ENCODE measurements at places on chromosomes 6 and 20.

- no peak for DNase-seq
These were observed 24.9 kb upstream of the SLC2A12 start for GRCh38 chr6:134077301-134077700.

DNA sequence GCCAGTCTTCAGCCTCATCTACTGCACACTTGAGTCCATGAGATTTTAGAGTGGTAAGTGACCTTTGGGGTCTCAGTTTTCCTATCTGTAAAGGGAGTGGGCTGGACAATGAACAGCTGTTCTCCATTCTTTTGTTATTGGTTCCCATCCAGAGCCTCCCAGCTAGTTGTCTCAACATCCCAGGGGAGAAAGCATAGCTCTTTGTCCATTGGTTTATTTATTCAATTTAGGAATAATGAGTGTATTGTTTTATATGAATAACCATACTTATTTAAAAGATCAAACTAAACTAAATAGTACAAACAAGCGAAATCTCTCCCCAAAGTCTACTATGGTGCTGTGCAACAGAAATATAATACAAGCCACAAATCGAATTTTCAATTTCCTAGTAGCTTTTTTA is 13.7 kb downstream of the PIGT start:
- no peak for DNase-seq

DNA sequence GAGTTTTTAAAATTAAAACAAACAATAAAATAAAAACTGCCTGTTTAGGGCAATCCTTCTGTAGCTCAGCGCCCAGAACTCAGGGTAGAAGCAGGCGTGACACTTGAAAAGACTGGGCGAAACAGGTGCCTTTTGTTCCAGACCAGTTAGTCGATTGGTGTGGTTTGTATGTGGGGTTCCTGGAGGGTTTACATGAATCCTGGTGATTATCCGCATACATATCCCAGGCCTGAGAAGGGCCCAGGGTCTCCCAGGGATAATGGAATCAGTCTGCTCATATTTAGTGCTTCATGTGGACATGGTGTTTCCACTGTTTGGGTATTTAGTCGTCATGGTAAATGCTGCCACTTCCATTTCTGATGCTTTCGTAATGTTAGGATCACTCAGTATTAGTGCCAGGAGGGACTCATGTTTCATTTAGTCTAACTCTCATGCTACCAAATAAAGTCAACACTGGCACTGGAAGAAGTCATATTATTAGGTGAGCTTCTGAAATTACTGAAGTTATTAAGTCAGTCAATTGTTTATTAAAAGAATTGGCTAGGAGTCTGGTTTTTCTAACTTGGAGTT is 116.5 kb downstream of the SAMD5 start:
- DNase-seq, result no peak

GRCh38 chr6:23441808-23442461 is 684.1 kb upstream of the NRSN1 start:
- no peak for DNase-seq

DNA sequence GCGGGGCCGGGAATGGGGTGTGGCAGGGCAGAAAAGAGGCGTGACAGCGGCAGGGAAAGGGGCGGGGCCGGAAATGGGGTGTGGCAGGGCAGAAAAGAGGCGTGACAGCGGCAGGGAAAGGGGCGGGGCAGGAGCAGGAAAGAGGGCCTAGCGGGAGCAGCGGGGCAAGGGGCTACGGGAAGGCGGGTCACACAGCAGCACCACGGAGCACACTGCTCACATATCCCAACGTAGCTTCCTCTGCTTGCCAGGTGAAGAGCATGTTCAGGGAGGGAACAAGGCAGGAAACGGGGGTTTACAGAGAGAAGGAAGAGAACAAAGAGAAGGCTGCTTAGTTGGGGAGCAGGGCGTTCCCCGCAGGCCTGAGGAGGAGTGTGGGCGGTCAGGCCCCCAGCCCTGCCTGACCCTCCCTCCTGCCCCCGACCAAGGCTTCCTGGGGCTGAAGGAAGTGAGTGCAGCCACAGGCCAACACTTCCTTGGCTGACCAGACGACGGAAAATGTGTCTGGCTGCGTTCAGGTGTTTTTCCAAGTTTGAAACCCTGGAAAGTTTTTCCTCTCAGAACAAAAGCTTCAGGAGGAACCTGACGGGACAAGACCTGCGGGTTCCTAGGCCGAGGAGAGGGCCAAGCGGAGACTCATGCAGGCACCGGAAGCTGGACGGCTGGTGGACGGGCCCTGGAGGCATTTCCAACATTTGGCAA is 13.8 kb downstream of the UCKL1 start:
- DNase-seq, result no peak

DNA sequence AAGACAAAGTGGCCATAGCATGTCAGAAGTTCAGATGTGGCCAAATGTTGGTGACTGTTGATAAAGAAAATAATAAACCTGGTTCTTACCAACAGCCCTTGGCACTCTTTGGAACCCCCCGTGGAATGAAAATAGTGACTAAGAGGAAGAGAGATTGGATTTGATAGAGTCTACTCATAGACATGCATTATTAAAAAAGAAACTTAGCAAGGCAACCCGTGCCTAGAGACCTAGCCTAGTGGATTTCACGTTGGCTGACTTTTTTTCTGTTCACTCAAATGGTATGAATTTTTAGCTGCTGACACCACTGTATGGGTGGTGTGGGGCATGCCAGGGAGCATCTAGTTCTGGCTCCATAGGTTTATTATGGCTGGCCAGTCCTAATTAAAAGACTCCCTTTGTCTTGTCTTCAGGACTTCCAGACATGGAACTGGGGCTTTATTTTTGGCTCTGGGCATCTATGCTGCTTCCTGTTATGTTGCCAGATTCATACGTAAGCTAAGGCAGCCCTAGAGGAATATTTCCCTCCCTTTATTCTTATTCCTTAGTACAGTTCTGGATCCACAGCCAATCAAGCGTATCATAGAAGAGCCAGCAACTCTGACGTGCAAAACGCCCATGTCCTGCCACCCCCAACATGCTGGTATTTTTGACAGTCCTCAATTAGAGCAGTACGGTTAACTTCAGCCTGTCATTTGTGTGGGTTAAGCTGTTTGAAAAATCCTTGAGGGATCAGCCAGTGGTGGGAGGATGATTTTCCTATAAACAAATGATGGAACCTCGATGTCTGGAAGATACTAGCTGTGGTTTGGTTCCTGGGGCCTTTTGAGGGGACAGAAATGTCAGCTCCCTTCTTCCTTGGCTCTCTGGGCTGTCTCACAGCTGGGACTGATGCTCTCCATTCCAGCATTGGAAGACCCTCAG is 127.5 kb downstream of the ISM1 start:
- DNase-seq, result no peak

GRCh38 chr20:53237461-53237860 is 265.3 kb downstream of the TSHZ2 start:
- DNase-seq, result no peak

DNA sequence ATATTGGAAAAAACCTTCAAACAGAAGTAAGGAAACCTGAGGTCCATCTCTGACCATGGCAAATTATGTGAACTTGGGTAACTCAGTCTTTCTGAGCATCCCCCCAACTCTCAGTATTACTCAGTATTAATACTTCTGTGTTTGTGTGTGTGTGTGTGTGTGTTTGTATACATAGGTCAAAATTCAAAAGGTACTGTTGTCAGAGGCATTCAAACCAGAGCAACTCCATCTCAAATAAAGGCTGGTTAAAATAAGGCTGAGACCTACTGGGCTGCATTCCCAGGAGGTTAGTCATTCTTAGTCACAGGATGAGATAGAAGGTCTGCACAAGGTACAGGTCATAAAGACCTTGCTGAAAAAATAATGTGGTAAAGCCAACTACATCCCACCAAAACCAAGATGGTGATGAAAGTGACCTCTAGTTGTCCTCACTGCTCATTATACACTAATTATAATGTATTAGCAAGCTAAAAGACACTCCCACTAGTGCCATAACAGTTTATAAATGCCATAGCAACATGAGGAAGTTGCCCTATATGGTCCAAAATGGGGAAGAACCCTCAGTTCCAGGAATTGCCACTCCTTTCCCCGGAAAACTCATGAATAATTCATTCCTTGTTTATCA is 33.3 kb upstream of the SLC22A16 start:
- no peak for DNase-seq
